ENCODE measurements at places on chromosomes 2 and 18.

DNA sequence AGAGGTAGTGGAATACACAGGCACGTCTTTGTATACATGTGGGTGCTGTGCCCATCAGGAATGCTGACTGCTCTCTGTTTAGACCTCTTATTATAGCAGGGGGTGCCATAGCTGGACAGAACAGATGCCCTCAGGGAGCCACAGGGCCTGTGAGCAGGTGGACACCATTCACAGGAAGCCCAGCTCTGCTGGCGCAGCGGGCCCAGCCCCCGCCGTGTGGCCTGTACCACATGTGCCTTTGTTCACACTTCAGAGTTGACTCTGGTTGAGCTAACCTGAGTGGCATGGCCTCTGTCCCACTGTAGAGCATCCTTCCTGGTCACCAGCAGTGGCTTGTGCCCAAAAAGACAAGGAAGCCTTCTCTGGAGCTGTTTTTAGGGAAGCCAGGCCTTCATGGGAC is 730.9 kb upstream of the ID2 start:
- DNase-seq = no peak

DNA sequence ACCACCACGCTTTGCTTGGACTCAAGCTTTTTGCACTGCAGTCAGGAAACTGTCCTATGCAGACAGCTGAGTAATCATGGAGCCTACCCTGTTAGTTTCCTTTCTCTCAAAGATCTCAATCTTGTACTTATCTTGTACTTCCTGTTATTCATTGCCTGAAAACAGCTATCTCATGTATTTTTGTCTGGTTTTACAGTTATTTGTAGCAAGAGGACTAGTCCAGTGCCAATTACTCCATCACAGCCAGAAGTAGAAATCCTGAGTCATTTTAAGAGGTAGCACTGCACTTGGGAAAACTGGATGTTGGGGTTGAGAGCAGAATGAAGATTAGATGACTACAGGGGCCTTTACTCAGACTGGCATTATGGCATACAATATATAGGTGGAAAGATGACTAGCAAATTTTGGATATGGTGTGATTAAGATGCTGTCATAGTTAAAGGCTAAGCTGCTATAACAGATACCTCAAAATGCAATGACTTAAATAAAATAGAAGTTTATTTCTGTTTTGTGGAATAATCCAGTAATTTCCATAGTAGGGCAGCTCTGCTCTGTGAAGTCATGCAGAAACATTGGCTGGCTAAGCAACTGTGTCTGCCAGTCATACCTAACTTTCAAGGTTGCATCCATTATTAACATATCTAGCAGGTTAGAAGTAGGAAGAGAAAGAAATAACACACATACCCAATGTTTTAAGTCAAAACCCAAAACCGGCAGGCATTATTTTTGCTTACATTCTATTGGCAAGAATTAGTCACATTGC is 21.1 kb upstream of the CHMP3 start:
- DNase-seq = no peak

DNA sequence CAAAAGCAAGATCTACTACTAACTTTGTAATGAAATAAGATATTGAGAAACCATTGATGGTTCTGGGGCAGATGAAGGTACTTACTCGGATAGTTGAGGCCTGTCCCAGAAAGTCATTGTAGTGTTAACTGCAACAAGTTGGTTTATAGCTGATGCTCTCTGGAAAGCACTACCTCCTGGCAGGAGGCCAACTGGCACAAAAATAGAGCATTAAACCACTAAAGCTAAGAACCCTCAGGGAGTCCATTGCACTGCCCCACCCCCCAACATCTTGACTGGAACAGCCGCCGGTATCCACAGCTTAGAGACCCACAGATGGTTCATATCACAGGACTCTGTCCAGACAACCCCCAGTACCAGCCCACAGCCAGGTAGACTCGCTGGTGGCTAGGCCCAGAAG is 552.5 kb upstream of the CRIM1 start:
- DNase-seq = no peak

DNA sequence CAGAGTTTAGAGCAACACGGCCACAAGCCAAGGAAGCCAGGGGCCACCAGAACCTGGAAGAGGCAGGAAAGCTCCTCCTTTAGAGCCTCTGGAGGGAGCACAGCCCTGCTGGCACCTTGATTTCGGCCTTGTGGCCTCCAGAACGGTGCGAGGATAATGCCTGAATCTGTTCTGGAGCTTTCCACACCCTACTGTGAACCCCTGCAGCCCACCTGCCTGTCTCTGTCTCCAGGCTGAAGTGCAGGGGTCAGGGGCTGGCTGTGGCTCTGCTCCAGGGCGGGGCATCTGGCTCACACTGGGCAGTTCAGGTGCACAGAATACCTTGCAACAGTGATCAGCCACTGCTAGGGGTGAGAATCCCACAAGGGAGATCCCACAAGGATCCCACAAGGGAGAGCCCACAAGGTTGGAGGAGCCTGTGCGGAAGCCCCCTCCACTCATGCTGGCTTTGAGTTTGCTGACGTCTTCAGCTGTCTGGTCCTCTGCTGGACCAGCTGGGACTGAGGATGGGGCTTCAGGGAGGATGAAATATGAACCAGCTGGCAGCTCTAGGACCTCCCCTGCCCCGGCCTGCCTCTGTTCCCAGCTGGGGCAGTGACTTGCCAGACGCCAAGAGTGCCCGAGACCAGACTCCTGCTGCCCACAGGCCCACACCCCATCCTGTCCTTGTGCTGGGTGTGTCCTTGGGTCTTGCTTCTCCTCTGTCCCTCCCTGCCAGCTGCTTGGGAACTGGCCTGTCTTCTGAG is 56.4 kb upstream of the OTOS start:
- no peak for DNase-seq

DNA sequence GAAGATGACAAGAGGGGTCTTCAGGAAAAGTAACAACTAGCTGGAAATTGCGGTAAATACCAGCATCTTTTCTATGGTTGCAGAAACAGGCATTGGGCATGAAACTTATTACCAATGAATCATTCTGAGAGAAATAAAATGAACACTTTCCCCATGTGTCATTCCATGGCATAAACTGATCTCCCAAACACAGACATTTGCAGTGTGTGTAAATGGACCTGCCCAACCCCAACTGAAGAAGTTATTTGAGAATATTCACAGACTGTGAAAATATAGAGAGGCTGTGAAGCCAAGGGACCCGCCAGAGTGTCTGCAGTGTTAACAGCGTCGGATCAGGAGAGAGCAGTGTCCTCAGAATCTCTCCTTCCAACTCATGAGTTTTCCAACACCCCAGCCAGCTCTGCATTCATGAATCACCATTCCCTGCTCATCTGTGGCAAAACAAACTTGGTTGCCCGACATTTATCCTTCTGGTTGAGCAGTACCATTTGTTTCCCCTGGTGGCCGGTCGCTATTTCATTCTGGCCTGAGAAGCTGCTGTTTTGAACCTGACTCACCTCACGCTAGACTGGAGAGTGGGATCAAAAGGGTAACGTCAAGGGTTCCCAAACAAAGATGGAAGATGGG is 238.4 kb downstream of the PID1 start:
- no peak for DNase-seq

- no peak for DNase-seq
Observed at GRCh38 chr2:187271825-187272224, 176.2 kb downstream of the CALCRL start.

DNA sequence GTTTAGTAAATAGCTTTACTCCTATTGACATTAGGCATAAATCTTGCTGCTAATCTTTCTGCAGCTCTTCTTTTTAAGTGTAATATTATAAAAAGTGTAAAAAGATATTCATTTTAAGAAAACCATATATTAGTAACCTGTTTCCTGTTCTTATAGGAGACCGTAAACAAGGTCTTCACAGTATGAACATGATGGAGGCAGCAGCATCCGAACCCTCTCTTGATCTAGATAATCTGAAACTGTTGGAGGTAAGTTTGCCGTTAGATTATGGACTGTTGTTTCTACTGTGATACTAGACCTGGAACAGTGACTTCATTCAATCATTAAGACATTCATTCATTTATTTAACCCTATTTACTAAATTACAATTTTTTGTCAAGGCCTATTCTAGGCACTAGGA is 120.0 kb upstream of the FAM117B start:
- no peak for DNase-seq

GRCh38 chr2:213232649-213233437 is 51.4 kb upstream of the SPAG16 start:
- no peak for DNase-seq

GRCh38 chr2:171247741-171248662 is 87.3 kb upstream of the TLK1 start:
- no peak for DNase-seq

- DNase-seq = no peak
Observed at GRCh38 chr2:144466637-144467036, 53.3 kb downstream of the ZEB2 start.
